Activated CD4-positive, alpha-beta T cell treated with anti-CD3 and anti-CD28 coated beads, Interleukin-2, amount 50 U/mL, for 48 hours (primary cell): ENCODE measurements at places on chromosomes 11 and 22.

DNA sequence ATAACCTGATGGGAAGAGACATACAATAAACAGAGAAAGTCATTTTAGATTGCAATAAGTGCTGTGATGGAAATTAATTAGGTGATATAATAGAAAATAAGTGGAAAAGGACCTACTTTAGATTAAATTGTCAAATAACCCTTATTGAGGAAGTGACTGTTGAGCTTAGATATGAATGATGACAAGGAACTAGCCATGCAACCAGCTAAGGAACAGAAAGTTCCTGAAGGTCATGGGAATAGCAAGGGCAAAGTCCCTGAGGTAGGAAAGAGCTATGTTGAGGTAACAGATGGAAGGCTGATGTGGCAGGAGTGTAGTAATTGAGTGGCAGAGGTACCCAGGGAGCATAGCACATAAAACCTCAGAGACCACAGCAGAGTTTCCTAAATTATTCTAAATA lies 135.2 kb downstream of the WNT11 start:
- DNase-seq = no peak

DNA sequence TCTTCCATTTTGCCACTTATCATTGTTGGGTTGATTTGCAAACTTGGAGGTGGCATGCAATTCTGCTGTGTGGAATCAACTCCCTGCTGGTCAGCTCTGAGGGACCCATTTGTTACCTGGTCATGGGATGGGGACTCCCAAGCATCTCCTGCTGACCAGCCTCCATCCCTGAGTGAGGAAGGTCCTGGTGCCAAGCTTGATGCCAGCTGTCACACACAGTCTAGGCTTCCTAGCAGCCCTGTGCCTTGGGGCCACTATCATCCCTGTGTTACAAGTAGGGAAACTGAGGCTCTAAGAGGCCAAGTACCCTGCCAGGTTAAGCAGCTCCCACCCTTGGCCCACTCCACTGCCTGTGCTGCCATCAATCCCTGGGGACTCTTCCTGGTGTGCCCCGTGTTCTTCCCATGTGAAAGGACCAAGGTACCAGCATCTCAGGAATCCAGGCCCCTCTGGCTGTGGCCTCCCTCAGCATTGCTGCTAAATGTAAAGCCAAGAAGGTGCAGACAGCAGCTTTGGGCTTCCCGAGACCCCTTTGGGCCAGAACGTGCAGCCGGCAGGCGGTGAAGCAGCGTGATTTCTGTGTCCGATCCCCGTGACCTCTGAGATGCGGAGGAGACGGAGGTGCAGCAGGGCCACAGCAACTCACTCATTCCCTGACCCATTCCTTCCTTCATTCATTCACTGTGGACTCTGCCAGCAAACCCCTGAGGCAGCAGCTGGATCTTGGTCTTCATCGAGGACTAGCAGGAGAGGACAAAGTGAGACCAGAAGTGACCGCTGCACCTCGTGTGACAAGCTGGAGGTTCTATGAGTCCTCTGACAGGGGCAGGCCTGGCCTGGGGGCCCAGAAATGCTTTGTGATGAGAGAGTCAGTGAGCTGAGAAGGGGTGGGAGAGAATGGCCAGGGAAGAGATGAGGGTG lies 49.7 kb downstream of the MYEOV start:
- no peak for DNase-seq

GRCh38 chr11:111846636-111847035 lies 24.7 kb downstream of the ALG9 start:
- no peak for DNase-seq

DNA sequence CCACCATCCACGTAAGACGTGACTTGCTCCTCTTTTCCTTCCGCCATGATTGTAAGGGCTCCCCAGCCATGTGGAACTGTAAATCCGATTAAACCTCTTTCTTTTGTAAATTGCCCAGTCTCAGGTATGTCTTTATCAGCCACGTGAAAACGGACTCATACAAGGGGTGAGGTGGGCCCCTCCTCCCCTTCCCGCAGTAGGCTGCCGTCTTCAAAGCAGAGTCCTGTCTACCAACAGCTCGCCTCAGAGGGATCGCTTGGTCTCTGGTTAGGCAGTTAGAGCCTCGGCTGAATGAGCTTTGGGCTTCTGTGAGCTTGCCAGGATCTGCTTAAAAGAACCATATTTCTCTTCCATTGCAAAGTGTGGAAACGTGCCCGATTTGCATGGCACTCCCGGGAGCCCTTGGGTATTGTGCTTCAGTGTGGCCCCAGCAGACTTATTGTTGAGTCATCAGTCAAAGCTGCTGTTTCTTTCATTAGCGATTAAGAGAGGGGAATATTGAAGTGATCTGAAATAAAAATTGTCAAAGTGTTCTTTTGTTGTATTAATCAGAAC lies 338.3 kb downstream of the TBC1D22A start:
- no peak for DNase-seq

DNA sequence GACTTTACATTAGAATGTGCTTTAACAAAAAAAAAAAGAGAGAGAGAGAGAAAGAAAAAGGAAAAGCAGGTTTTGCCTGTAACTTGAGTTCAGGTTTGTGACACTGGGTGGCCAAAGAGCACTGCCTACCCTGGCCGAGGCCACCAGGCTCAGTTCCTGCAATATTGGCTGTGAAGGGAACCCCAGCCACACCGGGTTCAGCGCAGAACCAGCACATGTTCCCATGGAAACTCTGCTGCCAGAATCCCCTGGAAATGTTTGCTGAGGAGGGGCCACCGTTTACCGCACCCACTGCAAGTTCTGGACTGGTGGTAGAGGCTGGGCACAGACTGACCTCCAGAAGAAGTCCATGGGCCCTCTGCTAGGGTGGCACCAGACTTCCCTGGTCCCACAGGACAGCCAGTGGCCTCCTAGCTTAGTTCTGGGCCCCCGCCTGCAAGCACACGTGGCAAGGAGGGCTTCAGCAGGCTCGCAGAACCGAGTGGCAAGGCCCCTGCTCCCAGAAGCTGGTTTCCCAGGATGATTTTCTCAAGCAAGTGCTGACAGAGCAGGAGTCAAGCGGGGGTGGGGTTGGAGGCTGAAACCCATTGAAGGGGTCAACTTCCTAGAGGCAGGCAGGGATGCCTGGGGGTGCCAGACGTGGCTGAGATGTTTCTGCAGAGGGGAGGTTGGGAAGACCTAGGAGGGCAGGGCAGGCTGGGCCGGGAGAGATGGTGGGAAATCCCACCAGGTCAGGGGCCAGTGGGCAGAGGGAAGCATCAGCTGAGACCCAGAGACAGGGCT lies 51.2 kb downstream of the NFAM1 start:
- no peak for DNase-seq

DNA sequence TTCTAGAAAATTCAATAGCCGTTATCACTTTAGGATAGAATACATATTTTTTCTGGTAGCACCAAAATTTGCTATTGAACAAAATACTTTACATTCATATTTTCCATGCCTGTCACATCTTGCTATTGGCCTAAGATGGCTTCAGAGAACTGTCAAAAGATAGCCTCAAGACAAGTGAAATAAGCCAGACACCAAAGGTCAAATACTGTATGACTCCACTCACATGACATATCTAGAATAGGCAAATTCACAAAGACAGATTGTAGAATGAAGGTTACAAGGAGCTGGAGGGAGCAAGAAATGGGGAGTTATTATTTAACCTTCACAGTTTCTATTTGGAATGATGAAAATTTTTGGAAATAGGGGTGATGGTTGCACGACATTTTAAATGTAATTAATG lies 223.7 kb upstream of the ZC3H12C start:
- no peak for DNase-seq

DNA sequence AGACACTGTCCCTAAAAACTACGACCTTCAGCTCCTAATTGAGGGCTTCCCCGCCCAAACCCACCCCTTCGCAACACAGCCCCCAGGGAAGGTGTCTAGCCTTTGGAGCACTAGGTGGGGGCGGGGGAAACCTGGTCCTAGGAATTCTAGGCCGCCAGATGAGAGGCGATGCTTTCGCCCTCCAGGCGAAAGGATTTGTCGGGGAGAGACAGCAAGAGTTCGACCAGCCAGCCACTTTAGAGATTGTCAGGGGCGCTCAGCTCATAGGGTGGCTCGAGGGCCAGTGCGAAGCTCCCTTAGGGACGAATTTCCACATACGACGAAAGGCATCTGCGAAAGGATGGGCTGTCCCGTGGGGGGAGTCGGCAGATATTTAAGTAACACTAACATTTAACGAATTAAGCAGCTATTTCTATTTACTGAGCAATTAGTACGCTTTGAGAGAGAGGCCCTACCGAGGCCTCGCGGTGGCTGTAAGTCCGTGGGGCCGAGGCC lies 5.3 kb downstream of the CD248 start:
- no peak for DNase-seq

- DNase-seq = no peak
Observed at GRCh38 chr11:4213746-4214145, 119.1 kb downstream of the RRM1 start.

DNA sequence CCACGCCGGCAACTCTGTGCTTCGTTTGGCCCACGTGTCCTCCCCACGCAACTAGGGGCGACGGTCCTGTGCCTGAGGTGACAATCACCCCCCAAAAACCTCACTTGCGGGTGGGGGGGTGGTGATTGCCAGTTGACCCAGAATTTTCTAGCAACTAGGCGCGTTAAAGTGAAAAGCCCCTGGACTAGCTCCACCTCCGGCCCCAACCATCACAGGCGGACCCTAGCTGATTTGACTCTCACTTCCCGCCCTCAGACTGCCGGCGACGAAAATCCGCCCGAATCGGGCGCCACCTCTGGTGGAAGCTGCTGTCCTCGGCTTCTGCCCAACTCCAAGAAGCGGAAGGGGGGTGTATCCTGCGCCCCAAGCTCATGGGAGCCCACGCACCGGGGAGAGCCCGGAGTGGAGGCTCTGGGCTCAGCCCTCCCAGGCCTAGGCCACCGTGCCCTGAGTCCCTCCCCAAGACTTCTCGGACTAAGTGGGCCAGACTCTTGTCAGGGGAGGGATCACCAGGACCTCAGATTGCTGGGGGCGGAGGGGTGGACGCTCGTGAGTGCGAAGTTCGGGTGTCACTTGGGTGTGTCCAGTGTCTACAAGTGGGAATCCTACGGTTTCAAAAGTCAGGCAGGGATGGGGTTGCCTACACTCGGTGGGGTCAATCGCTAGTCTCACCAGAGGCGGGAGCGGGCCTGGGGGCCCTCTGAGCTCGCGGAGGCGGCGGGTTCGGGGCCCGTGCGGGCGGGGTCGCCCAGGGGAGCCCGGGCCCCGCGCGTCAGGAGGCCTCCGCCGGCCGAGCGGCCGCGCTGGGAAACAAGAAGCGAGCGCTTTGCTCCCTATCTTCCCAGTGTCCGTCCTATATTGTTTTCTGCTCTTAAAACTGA lies 12.3 kb downstream of the PAX6 start:
- no peak for DNase-seq

- DNase-seq = no peak
Observed at GRCh38 chr11:4641501-4641900, 2.3 kb upstream of the OR51E1 start.

GRCh38 chr11:79243422-79244210 lies 197.2 kb downstream of the TENM4 start:
- DNase-seq = no peak

DNA sequence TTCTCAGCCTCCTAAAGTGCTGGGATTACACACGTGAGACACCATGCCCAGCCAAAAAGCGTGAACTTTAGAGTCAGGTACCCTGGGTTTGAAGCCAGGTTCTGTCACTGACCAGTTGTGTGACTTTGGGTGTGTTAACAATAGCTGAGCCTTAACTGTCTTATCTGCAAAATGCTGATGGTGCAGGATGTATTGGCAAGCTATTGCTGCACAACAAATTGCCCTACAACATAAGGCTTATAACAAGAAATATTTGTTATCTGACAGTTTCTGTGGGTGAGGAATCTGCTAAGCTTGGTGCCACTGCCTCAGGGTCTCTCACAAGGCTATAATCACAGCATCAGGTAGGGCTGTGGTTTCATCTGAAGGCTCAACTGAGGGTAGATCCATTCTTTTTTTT lies 21.9 kb downstream of the SYNGR1 start:
- DNase-seq = no peak

DNA sequence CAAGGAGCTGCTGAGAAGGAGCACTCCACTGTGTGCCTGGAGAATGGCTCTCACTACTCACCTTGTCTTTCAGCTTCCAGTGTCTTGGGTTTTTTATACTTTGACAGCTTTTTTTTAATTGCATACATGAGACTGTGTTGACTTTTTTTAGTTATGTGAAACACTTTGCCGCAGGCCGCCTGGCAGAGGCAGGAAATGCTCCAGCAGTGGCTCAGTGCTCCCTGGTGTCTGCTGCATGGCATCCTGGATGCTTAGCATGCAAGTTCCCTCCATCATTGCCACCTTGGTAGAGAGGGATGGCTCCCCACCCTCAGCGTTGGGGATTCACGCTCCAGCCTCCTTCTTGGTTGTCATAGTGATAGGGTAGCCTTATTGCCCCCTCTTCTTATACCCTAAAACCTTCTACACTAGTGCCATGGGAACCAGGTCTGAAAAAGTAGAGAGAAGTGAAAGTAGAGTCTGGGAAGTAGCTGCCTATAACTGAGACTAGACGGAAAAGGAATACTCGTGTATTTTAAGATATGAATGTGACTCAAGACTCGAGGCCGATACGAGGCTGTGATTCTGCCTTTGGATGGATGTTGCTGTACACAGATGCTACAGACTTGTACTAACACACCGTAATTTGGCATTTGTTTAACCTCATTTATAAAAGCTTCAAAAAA lies 72.6 kb downstream of the NCAPD3 start:
- no peak for DNase-seq

DNA sequence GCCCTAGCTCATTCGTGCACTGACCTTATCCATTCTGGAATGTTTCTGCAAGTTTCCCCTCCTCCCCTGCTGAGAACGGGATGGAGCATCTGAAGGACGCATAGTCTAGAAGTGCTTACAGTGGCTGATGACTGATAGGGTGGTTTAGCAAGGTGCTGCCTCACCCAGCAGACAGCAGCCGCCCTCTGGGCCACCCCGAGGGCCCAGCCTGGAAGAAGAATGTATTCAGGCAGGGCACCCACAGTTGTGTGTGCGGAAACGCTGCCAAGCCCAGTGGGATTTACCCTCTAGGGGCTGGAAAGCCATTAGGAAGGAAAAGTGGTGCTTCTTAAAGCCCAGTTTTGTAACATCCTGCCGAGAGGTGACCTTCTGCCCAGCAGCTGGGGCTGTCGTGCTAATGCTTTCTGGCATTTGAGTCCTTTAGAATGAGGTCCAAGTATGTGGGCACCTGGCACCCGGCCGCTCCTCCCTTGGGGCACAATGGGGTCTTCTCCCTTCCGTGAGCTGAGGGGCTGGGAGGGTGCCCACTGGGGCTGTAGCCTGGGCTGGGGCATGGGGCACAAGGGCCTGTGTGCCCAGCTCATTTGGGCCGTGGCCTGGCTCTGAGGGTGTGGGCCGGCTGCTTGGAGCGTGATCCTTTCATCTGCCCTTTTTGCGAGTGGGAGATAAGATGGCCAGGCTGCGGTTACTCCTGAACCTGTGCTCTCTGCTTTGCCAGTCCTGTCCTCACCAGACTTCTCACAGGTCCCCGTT lies 14.4 kb downstream of the FBLN1 start:
- no peak for DNase-seq

DNA sequence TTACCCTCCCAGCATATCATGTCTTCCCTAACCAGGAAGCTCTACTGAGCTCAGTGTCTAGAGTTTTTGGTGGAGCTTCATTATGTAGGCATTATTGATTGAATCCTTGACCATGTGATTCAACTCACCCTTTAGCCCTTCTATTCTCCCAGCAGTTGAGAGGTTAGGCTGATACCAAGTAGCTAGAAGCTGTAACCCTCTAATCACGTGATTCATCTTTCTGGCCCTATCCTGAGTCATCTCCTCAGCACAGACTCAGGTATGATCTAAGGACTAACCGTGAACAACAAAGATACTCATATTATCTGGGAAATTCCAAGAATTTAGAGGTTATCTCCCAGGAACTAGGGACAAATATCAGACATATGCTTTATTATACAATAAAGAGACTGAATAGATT lies 625.5 kb downstream of the JRKL start:
- no peak for DNase-seq

- DNase-seq = no peak
Observed at GRCh38 chr11:27858866-27859265, 158.6 kb upstream of the BDNF start.
